GM13977 (cell line): ENCODE measurements at places on chromosomes 4 and X.

DNA sequence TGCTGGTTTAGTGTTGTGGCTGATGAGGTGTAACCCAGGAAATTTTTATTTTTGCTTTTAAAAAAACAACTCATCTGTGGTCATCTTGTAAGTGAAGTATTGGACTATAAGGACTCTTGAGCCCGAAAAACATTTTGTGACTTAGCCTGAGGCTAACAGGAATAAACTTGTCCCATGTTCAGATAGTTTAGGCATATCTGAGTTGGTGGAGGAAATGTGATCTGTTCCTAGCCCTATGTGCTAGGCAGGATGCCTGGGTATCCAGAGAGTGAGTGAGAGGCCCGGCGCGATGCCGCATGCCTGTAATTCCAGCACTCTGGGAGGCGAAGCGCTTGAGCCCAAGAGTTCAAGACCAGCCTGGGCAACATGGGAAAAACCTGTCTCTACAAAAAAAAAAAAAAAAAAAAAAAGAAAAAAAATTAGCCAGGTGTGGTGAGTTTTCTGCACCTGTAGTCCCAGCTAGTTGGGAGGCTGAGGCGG lies 3.7 kb downstream of the SMS start:
- no peak for DNase-seq

- DNase-seq: no peak
Measured at GRCh38 chr4:2615821-2616220, 79.4 kb downstream of the FAM193A start.

DNA sequence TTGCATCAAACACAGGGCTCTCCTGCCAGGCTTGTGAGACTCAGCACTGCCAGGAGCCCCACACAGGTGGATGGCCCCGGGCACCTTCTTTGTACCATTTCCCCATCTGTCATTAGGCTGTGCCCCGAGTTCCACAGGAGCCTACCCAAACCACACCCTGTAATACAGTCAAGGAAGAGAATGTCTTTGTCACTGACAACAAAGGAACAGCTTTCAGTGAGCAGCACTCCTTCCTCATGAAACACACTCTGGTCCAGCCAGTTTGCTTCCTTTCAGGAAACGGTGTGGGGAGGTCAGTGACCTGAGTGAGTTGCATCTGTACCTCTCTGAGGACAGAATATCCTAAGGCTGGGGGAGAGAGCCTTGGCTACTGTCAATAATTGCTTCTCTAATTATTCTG lies 53.7 kb downstream of the LNX1 start:
- no peak for DNase-seq

GRCh38 chr4:173538148-173538908 lies 8.3 kb upstream of the HAND2 start:
- DNase-seq: no peak

DNA sequence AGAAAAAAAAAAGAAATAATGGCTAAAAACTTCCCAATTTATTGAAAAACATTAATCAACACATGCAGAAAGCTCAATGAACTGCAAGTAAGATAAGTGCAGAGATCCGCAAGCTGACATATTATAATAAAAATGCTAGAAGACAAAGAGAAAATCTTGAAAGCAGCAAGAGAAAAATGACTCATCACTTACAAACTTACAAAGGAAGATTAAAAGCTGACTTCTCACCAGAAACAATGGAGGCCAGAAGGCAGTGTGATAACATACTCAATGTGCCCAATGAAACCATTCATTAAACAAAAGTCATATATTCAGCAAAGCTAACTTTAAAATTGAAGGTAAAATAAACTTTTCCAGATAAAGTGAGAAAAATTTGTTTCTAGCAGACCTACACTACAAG lies 7.3 kb upstream of the BRWD3 start:
- DNase-seq: no peak

GRCh38 chr4:40316333-40316781 lies 18.8 kb upstream of the CHRNA9 start:
- peak; percentile 26 for DNase-seq

- DNase-seq: no peak
Measured at GRCh38 chr4:108247387-108248049, 78.8 kb upstream of the LEF1 start.

DNA sequence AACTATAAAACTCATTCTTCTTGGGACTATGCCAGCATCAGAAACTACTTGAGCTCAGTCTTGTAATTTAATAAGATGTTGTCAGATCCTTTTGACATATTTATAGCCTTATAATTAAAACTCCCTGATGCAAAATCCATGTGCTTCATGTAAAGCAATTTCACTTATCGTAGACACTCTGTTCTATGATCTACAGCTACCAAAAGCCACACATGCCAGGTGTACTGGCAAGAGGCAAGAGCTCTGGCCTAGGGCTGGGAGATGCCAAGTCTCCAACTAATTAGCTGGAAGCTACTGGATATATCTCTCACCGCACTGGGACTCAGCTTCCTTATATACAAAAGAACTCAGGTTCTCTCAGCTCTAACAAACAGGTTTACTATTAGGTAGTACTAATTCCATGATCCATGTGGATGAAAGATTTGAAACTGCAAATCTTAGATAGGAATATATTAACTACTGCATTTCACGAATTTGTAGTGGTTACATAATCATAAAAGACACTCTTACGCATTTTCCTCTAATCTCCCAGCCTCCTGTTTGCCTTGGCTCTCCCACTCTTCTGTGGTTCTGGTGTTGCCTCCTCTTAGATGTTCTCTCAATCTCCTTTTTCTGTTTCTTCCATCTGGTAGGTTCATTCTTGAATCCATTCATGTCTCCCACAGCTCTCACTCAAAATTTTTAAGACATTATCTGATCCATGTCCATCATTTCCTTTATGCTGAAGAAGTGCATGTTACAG lies 103.0 kb downstream of the HHIP start:
- DNase-seq: no peak

GRCh38 chr4:139622901-139623381 lies 42.7 kb upstream of the MGST2 start:
- DNase-seq: no peak

- DNase-seq: peak; percentile 25
Measured at GRCh38 chrX:33434256-33435092, 223.1 kb upstream of the DMD start.

GRCh38 chrX:17697191-17697590 lies 40.1 kb upstream of the SCML1 start:
- no peak for DNase-seq

DNA sequence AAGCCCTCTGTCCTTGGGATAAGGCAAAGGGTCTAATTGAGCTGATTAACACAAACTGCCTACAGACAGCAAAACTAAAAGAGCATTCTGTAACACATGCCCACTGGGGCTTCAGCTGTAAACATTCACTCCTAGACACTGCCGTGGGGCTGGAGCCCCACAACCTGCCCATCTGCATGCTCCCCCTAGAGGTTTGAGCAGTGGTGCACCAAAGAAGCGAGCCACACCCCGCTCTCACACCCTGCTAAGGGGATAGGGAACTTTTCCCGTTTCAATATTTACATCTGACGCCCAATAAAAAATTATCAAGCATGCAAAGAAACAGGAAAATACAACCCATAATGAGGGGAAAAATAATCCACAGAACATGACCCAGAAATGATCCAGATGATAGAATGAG lies 46.9 kb upstream of the HSD17B10 start:
- no peak for DNase-seq

- no peak for DNase-seq
Measured at GRCh38 chr4:158625544-158625943, 46.1 kb downstream of the C4orf46 start.

DNA sequence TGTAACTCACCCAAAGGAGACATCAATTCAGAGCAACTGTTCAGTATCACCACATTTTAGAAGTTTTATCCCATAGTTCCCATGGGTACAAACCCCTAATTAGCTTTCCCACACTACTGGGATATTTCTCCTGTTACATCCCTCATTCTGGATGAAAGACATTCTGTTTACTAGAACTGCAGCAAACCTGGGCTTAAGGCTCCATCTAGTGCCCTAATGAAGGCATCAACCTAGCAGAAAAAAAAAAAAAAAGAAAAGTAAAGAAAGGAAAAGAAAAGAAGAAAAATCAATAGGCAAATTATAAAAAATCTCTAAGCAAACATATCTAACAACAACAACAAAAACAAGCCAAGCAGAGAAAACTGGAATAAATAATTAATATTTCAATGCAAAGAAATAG lies 133.7 kb upstream of the CPXCR1 start:
- no peak for DNase-seq

GRCh38 chr4:67700116-67700737 lies 728 bp downstream of the UBA6 start:
- DNase-seq: peak; percentile 45

GRCh38 chr4:14259936-14260335 lies 632.4 kb upstream of the BOD1L1 start:
- DNase-seq: no peak

GRCh38 chrX:31266203-31267076 lies 194.6 kb upstream of the FTHL17 start:
- DNase-seq: peak; percentile 78

- DNase-seq: no peak
Measured at GRCh38 chr4:146637621-146638332, 916 bp upstream of the POU4F2 start.

- no peak for DNase-seq
Measured at GRCh38 chr4:180641495-180641894, 1601.7 kb upstream of the TENM3 start.

DNA sequence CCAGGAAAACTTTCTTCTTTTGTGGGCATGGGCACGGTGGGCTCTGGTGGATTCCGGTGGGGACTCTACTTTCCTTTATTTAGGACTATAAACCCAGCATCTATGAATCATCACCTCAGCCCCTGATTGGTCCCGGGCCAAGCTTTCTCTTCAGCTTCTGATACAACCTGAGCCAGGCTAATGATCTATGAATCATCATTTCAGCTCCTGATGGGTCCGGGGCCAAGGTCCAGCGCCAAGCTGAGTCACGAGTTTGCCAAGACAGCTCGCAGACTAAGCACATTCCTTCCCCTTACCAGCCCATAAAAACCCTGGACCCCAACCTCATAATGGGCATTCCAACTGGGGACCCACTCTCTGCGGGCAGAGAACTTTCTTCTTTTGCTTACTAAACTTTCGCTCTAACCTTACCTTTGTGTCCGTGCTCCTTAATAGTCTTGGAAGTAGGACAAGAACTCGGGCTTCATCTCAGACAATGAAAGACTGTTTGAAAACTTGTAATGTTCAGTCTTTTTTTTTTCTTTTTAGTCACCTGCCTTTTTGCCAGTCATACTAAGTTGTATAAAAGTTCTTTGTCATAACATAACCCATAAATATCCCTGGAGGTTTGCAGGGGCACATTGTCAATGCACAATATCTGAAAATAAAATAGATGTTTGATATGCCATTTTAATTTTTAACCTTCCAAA lies 904.9 kb upstream of the EPHA5 start:
- DNase-seq: no peak

- no peak for DNase-seq
Measured at GRCh38 chr4:72016011-72016410, 15.8 kb upstream of the NPFFR2 start.

DNA sequence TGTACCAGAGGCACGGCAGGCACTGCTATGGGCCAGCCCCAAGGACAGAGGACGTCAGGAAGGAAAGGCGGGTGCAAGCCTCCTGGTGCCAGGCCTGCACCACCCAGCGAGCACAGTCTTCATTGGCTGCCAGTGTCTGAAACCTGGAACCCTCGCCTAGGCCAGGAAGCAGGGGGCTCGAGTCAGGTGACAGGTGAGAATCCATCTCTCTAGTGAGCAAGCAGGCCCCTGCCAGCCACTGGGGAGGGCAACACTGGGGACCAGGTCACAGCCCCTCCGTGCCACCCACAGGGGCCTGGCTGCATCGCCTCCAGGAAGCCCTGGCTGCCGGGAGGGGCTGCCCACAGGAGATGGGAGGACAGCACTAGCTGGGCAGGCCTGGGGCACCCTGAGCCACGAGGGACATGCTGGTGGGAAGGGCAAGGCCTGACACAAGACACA lies 6.9 kb upstream of the HAUS3 start:
- no peak for DNase-seq

DNA sequence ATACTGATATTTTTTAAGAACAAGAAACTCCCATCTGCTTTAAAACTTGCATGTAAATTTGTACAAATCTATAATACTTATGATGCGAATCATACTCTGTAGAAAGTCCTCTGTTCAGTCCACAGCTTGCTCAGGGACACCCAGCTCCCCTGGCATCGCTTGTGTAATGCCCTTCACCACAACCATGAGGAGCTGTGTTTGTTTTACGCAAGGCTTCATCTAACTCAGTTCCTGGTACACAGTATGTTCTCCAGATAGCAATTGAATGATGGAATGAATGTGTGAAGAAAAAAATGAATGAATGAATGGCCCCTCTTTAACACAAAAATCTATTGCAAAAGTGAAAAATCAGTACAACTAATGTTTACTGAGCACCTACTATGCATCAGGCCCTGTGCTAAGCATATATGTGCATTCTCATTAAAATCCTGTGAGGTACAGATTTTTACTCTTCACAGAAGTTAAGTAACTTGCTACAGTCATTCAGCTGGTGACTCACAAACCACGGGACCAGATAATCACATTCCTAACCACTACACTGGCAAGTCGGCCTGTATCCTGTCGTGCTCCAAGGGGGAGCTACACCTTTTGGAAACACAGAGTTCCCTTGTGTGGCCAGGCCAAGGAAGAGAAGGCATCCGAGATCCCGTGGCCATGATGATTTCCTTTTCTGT lies 58.7 kb upstream of the KDR start:
- DNase-seq: no peak

GRCh38 chrX:97238632-97239031 lies 354.9 kb downstream of the RPA4 start:
- DNase-seq: no peak

DNA sequence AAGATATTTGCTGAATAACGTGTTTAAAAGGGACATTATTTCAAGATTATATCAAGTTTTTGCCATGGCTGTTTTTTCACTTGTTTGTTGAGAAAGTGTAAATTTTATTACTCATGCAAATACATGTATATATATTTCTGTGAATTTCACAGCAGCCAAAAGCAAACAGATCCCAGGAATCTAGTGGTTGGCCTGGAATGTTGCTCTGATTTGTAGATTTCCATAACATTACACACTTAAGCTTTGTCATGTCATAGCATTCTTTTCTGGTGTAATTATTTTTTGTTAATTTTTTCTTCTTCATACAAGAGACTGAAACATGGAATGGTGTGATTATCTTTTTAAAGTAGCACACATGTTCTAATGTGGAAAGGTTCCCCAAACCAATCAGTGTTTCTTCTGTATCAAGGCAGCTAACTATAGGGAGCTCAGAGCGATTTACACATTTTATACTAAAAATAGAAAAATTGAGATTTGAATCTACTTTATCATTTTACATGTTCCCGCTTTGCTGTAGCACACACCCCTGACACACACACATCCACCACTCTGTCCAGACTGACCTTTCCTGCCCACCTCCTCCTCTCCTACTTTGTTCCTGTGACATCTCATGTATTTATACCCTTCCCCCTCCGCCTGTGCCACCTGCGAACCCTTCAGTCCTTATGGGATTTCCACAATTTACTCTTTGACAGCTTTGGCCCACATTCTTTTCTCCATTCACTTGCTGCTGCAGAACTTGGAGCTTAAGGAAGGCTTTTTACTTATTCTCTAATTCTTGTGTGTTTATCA lies 20.3 kb downstream of the RUFY3 start:
- no peak for DNase-seq

- DNase-seq: no peak
Measured at GRCh38 chr4:111269439-111269838, 646.6 kb upstream of the PITX2 start.

GRCh38 chr4:39660045-39660444 lies 21.4 kb upstream of the SMIM14 start:
- no peak for DNase-seq
